ENCODE measurements at places on chromosomes 1 and 21. TPM values are rescaled to one million over a fixed set of nuclear protein-coding genes. Genes with fewer than 3 reads are reported as not detected.

DNA sequence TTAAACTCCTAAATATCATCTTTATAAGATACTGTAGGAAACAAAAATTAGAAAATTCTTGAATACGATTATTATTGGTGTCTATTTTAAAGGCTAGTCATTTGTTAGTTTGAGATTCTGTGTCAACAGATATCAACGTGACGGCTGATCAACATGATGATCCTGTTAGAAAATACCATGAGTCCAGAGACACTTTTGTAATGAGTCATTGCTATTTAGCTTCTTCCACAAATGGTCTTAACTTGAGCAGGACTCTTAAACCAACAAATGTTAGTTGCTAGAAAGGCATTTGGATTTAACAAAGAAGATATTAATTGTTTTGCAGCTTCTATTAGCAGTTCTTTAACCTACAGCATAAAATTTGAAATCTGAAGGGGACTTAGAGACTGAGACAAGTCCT lies 131.2 kb downstream of the TGFB2 start:
- DNase-seq: no peak

SLC44A5 gene
- 0.47 TPM for total RNA-seq

DNA sequence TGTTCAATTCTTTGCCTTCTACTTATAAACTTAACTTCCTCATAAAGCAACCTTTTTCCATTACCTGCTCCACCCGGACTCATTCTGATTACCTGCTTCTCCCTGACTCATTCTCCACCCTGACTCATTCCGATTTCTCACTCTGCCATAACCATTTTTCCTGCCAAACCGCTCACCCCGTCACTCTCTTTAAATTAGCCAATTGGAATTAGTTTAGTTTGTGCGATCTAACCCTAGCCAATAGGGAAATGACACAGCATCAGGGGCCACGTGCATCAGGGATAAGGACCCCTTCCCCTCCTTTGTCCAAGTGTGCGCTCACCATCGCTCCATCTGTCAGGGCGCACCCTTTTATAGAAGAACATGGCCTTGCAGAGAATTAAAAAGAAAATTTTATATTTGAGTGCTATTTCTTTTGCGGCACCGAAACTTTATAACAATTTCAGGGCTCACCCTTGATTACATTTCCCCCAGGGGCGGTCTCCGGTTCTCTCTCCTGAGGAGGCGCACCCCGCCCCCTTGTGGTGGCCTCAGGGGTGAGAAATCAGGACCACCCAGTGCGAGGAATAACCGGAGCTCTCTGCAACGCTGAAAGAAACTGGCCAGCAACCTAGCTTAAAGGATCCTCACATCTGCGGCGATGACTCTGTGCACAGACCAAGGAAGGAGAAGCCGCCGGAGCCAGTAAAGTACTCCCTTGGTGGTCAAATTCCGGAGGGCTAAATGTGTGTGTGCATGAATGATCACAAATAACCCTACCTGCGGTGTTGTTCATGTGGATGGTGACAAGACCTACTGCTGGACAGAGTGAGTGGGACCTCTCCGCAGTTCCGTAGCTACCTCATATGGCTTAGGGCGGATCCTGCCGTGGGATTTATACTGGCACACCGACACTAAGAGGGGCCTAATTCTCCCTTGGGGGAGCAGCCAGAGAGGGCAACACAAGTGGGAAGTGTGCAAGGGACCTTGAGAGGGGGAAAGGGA lies 30.3 kb upstream of the CBR3 start:
- peak; percentile 54 for DNase-seq

TFF2 gene
- not detected for total RNA-seq

GRCh38 chr21:44802396-44803153 lies 955 bp upstream of the UBE2G2 start:
- no peak for DNase-seq

DNA sequence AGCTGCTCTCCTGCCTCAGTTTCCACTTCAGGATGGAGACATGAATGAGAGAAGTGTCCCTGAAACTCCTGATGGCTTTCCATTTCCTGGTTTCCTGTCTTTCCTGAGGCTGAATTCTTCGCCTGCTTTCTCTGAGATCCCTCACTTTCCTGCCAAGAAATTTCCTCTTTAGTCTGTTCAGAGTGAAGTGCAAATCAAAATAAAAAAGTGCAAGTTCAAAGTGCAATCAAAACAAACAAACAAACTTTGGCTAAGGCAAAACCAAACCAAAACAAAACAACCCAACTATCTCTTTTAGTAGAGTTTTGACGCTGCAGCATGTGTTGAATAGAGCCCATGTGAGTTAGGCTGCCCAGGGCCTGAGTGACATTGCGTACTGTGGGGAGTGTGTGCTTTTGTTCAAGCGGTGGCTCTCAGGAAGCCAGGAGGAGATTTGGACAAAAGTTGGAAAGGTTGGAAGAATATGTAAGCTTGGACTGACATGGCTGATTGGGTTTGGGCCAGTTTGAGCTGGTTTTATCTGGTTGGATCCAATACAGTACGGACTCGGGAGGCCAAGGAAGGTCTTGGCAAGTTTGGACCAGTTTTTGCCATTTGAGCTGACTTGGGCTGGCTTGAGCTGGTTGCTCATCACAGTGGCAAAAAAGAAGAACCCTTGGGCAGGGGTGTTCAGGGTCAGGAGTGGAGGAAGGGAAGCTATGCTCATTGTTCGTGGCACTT lies 61.1 kb upstream of the TINAGL1 start:
- no peak for DNase-seq

GRCh38 chr1:210655511-210655910 lies 326.8 kb downstream of the HHAT start:
- no peak for DNase-seq

GRCh38 chr1:161261261-161262235 lies 3.0 kb downstream of the PCP4L1 start:
- DNase-seq: no peak

CFHR1 gene
- 0.74 TPM for total RNA-seq

SPRR2B gene
- total RNA-seq: not detected

GRCh38 chr1:180612632-180613031 lies 19.2 kb upstream of the XPR1 start:
- no peak for DNase-seq

GRCh38 chr1:196723325-196724185 lies 51.1 kb upstream of the CFHR3 start:
- DNase-seq: no peak

DNA sequence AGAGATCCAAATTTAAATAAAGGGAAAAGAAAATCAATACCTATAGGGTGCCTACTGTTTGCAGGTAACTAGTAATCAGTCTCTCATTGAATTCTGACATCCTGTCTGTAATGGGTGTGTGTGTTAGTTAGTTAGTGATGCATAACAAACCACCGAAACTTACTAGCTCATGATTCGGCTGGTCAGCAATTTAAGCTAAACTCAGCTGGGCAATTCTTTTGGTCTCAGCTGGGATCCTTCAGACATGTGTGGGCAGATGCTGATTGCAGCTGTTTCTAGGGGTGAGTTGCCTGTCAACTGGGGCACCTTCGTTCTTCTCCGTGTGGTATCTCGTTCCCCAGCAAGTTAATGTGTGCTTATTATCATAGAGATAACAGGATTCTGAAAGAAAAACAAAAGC lies 40.2 kb upstream of the ZNF124 start:
- no peak for DNase-seq

- DNase-seq: no peak
Measured at GRCh38 chr1:55288245-55288644, 73.1 kb upstream of the USP24 start.

KRTAP6-2 gene
- total RNA-seq: not detected

CYP4A11 gene
- not detected for total RNA-seq

DNA sequence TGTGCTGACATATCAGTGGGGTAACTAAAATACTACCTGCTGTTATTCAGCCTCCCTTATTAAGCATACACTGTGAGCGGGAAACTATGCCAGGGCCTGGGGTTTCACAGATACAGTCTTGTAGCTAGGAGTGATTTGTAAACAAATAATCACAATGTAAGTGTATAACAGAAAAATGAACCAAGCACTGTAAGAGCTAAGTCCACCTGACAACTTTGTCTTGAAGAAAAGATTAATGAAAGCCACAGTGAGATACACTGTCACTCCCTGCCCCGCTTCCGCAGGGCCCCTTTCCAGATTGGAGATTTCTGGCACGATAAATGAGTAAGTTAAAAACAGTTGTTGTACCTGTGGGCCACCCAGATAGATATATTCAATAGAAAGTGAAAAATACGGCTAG lies 4.8 kb downstream of the RCAN3 start:
- DNase-seq: no peak

LRRC38 gene
- total RNA-seq: not detected

SLC2A5 gene
- 1.7 TPM for total RNA-seq

GRCh38 chr1:244412176-244412575 lies 39.5 kb downstream of the ADSS2 start:
- no peak for DNase-seq

- DNase-seq: no peak
Measured at GRCh38 chr1:116147972-116148371, 36.8 kb downstream of the MAB21L3 start.

DNA sequence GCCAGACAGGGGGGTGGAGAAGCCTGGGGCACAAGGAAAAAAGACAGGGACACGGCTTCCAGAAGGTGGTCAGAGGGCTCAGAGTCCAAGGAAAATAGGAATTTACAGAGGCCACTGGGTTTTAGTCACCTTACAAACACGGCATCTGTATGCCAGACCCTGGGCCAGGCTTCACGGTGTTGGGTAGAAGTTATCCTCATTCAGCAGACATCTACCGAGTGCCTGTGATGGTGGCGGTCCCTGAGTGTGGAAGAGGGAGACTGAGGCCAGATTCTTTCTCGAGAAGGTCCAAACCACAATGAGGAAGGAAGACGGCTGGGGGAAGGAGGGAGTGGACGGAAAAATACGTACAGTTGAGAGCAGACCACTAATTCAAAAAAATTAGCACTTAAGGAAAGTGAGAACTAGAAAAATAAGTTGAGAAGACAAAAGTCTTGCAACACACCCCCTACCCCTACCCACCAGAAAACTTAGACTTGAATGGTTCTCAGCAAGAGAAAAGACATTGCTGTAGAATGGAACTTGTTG lies 864 bp upstream of the BTG2 start:
- DNase-seq: no peak

- DNase-seq: peak; percentile 46
Measured at GRCh38 chr1:107141491-107142126, 770 bp downstream of the NTNG1 start.

- peak; percentile 85 for DNase-seq
Measured at GRCh38 chr1:119784191-119784781, 15.6 kb upstream of the HMGCS2 start.

DNA sequence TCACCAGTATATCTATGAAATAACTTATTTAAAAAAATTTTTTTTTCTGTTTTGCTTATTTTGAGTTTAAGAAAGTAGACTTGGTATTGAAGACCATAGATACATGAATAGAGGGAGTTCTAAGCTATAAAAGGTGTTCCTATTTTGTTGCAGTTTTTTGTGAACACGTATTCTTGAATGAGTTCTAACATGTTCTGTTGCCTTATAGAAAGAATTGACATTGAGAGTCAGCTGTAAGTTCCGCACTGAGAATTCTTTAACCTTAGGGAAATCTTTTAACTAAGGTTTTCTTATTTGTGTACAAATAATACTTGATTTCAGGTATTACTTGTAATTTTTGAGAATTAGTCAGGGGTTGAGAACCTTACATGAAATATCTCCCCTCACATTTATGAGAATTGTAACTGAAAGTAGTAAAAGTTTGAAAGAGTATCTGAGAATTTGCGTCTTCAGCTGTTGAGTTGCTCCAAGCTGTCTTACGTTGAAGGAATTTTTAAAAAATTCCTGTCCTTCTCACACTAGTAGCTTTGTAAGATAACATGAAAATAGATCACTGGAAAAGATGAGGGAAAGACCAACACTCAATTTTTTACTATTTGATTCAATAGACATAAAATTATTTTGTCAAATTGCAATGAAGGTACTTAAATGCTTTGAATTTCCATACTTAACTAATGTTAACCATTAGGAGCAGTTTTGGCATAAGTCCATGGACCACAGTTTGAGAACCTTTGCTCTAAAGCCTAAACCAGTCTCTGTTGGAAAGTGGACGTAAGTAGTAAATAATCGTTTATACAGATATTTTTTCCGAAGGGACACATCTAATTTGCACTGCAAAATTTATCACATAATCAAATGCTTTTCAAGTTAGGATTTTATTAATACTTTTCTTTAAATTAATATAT lies 3.8 kb downstream of the DR1 start:
- DNase-seq: no peak

LCE1B gene
- not detected for total RNA-seq

GRCh38 chr1:209607102-209607794 lies 23.7 kb downstream of the CAMK1G start:
- no peak for DNase-seq

MYBPH gene
- not detected for total RNA-seq

DNA sequence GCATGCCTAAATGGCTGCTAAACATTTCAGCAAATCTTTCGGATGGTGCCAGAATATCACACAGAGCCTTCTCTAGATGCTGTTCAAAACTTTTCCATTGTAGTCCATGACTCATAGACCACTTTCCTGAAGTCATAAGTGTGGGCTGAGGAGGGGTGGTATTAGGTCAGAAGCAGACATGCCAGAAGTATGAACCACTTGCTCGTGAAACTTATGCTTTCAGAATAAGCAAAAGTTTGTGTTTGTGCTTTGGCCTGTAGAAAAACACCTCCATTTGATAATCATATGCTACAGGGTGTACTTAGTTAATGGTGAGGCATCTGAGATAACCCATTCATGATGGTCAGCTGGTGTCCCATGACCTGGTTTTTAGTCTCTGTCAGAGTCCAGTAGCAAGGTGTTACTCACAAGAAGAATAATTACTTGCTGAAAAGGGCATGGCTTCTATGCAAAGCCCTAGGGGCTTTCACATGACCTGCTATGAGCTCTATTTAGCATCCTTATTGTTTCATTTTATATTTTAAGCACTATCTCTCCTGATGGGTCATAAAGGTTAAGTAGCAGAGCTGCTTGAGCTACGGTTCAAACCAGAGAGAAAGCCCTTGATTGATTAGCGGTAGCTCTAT lies 183.1 kb upstream of the IVNS1ABP start:
- DNase-seq: no peak

- DNase-seq: no peak
Measured at GRCh38 chr1:34518146-34518699, 236.6 kb upstream of the GJB5 start.

DNA sequence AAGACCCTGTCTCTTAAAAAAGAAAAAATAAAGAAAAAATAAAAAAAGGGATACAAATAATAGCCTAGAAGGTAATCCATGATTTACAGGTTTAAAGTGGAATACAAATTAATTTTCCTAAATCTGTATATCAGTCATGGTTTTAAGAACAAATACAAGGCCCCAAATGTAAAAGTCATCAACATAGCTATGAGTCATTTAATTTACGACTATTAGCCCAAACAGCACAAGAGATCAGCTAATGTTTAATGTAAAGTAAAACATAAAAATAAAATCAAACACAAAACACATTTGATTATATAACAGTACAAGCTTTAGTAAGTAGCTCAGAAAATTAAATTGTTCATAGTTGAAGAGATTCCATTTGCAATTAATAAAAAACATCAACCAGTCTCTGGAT lies 20.3 kb upstream of the TAL1 start:
- no peak for DNase-seq

ATAD3C gene
- 7.8 TPM for total RNA-seq

DNA sequence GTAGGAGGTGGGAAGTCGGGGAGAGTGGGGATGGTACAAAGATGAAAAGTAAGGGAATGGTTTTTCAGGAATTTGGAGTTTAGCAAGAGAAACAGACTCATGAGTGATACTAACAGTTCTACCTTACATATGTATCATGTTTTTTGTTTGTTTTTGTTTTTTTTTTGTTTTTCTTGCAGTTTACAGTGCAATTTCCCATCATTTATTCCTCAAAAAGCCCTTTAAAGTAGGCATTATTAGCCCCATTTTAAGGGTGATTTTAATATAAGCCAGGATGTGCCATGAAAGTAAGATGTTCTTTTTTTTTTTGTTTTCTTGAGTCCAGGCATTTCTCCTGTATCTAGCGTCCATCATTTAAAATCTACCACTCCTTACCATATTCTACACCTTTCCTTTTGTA lies 13.8 kb upstream of the TRIM45 start:
- DNase-seq: no peak

Measured in lower lobe of right lung (tissue), 2 donors.